Transverse colon (tissue), 4 donors: ENCODE measurements at places on chromosomes 6 and 20. TPM values are rescaled to one million over a fixed set of nuclear protein-coding genes. Genes with fewer than 3 reads are reported as not detected.
A peak's percentile ranks its signal among the peaks of the same experiment; 100 is the strongest.

GRCh38 chr6:12545619-12546409 is 170.8 kb upstream of the PHACTR1 start:
- DNase-seq = no peak

Gene WFDC10B
- total RNA-seq = not detected

Gene SLC17A3
- not detected for total RNA-seq

Gene SEMG1
- total RNA-seq = not detected

DNA sequence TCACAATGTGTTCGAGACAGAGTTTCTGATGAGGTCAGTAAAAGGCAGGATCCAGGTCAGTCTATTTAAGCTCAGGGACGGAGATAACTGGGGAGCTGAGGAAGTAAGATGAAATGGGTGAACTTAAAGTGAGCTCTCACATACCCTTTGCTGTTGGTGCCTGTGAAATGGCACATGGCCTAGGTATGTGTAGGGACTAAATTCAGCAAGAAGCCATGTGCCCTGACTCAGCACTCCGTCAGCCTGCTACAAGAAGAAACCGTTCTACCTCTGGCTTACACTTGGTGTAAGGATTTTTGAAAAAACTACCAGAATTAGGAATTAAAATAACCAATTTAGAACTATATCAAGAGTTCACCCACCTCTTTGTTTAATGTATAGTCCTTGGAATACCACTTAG is 41.1 kb upstream of the TRDN start:
- DNase-seq = no peak

Gene FAM83C
- 0.14 TPM for total RNA-seq

Gene AHCY
- total RNA-seq = 71.4 TPM

DNA sequence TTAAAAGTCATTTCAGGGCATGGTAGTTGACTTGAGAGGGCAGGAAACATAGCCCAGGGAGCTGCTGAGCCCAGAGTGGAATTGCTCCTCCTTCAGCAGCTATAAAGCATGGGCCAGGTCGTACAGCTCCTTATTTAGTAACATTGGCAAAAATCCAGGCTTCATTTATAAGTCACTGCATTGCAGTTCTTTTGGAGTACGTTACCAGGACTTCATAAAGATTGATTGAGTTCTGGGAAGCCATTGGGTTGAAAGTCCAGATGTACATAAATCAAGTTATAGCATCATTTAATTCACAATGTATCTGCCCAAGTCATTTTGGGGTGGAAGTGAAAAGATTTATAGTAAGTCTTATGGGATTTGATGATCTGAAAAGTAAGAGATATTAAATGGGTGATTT is 53.0 kb upstream of the ANKEF1 start:
- DNase-seq = peak; percentile 47

- no peak for DNase-seq
Observed at GRCh38 chr20:2518558-2518957, 9.8 kb upstream of the ZNF343 start.

GRCh38 chr6:97445407-97445806 is 162.4 kb upstream of the MMS22L start:
- no peak for DNase-seq

- no peak for DNase-seq
Observed at GRCh38 chr6:12148317-12148801, 136.2 kb downstream of the HIVEP1 start.

DNA sequence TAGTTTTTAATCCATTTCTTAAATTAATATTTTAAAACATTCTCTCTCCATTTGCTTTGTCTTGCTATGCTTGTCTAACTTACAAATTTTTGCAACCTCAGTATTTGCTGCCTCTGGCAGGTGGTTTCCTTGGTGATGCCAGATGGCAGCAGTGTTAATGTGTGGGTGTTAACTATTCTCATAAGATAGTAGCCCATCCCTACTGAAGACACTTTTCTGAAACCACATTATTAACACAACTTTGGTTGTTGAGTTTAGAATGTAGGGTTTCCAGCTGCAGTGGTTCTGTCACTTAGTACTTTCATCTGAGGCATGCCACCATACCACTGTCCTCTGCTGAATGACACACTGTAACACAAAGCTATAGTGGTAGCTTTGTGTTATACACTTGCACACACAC is 75.1 kb downstream of the MYO6 start:
- no peak for DNase-seq

DNA sequence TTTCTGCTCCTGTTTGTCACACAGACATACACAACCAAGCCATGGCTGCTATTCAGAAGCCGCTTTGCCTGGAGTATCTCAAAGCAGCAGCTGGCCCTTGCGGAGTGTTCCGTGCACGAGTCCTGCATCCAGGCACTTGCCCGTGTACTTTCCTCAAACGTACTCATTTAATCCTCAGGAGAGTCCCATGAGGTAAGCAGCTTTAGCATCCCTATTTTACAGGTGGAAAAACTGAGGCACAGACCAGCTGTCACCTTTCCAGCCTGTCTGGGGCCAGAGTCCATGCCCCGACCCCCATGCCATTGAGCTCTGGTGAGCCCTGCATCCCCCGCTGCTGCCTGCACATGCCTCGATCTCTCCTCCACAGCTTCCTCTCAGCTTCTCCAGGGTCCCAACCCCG is 130.0 kb downstream of the ERMARD start:
- DNase-seq = no peak

GRCh38 chr6:161429921-161430490 is 156.1 kb upstream of the AGPAT4 start:
- no peak for DNase-seq

GRCh38 chr6:9620263-9620662 is 794.6 kb downstream of the TFAP2A start:
- DNase-seq = no peak

DNA sequence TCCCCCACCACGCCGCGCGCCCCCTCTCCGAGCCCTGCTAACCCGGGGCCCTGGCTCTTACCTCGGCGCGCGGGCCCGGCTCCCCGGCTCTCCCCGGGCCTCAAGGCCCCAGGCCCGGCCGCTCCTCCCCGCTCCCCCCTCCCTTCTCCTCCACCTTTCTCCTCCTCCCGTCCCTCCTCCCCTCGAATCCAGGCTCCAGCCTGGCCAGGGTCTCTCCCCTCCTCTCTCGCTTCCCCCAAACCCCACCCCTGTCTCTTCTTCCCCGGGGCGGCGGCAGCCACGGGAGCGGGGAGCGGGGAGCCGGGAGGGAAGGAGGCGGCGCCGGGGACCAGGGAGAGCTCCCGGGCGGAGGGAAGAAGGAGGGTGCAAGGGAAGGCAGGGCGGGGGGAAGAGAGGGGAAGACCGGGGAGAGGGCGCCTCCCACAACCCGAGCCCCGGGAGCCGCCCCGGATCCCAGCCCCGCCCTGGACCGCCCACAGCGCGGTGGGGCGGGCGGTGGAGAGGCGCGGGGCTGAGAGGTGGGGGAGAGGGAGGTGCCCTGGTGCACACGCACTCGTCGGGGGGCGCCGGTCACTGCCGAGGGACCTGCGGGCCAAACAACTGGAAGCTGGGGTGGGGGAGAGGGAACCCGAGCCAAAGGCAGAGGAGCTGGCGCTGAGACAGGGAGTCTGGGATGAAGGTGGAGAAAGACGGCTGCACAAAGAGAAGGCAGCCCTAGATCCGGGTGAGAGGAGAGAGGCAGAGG is at the start of gene GABBR1:
TSS of gene GABBR1 (minus strand) at position 395 of the 745 bp plus-strand sequence. CDS start 798 bp downstream, outside the sequence.
- DNase-seq = peak; percentile 90

GRCh38 chr20:48705240-48706115 is 122.3 kb downstream of the PREX1 start:
- no peak for DNase-seq

GRCh38 chr6:131532580-131533039 is 40.4 kb upstream of the ARG1 start:
- DNase-seq = no peak

DNA sequence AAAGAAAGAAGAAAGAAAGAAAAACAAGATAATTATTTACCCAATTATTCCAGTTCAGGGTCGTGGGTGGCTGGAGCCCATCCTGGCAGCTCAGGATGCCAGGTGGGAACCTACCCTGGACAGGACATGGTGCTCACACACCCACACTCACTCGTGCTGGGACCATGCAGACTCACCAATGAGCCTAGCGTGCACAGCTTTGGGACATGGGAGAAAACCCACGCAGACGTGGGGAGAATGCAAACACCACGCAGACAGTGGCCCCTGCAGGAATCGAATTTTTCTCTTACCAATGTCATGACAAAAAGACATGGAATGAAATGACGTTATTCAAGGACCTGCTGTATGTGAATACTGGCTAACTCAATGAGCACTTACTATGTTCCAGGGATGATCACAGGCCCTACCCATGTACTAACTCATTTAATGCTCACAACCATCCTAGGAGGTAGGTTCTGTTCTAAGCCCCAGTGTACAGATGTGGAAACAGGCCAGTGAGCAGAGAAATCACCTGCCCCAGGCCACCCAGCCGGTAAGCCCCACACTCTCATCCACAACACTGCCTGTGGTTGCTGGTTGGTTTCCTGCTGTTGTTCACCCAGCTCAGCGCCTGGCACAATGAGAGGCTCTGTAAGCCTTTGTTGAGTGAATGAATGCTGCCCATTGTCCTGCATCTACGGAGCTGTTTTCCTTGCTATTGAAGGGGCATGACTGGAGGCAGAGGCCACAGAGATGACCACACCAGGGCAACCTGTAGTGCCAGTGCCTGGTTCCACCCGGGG is 6.8 kb upstream of the PI16 start:
- no peak for DNase-seq

Gene CALHM6
- total RNA-seq = 3.3 TPM

GRCh38 chr6:99114769-99115406 is 167.1 kb upstream of the FBXL4 start:
- DNase-seq = no peak

DNA sequence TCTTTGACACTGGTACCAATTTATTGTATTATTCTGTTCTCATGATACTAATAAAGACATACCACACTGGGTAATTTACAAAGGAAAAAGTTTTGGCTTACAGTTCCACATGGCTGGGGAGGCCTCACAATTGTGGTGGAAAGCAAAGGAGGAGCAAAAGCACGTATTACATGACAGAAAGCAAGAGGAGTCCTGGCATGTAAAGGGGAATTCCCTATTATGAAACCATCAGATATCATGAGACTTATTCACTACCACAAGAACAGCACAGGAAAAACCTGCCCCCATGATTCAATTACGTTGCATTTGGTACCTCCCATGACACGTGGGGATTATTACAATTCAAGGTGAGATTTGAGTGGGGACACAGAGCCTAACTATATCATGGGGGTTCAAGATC is 43.4 kb downstream of the SLC22A2 start:
- DNase-seq = no peak

Gene PPP1R3D
- 6.0 TPM for total RNA-seq

Gene OR2J3
- not detected for total RNA-seq

DNA sequence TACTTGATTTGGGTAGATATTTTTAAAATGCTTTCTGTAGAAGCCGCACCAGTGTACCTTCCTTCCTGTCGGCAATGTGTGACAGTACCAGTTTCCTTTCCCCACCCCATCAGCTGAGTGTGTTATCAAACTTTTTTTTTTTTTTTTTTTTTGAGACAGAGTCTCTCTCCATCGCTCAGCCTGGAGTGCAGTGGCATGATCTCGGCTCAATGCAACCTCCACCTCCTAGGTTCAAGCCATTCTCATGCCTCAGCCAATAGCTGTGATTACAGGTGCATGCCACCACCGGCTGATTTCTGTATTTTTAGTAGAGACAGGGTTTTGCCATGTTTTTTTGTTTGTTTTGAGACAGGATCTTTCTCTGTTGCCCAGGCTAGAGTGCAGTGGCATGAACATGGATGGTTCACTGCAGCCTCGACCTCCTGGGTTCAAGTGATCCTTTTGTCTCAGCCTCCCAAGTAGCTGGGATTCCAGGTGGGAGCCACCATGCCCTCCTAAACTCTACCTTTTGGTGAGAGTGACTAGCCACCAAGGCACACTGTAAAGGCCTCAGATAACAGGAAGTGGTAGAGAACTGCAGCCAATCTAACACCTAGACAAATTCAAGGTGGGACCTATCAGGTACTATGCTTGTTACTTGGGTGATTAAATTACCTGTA is 26.5 kb upstream of the ZBTB22 start:
- no peak for DNase-seq

- no peak for DNase-seq
Observed at GRCh38 chr6:149231778-149232177, 85.7 kb upstream of the TAB2 start.

DNA sequence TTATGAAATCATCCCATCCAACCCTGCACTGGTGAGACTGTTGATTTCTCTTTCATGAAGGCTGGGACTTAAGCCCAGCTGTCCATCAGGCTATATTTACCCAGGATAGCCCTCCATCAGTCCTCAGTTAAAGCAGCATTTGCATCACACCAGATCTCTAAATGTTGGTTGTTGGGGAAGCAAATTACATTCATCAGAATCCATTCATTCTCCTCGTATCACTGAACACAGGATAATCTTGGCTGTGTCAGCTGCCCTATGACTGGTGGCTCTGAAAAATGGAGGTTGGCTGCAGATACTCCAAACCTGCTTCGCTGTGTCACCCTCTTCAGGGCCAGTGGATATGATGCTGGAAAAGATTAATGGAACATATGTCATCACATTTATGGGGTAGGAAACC is 718.3 kb downstream of the KIF16B start:
- no peak for DNase-seq

GRCh38 chr6:109491207-109491938 is 8.4 kb upstream of the ZBTB24 start:
- DNase-seq = no peak

DNA sequence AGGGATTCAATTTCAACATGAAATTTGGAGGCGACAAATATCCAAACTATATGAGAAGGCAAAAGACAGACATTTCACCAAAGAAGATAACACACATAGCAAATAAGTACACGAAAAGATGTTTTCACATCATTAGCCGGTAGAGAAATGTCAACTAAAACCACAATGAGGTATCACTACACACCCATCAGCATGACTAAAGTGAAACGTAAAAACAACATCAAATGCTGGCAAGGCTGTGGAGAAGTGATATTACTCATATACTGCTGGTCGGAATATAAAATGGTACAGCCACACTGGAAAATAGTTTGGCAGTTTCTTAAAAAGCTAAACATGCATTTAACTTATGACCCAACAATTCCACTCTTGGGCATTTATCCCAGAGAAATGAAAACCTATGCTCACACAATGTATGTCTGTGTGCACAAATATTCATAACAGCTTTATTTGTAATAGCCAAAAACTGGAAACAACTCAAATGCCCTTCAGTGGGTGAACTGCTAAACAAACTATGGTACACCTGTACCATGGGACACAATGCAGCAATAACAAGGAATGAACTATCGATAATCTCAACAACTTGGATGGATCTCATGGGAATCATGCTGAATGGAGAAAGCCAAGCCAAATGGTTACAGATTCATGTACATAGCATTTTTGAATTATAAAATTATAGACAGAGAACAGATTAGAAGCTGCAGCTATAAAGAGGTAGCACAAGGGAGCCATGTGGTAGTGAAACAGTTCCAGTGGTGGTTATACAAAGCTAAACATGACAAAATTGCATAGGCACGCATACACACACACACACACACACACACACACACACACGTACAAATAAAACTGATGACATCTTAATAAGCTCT is 8.6 kb downstream of the ADAT2 start:
- no peak for DNase-seq

DNA sequence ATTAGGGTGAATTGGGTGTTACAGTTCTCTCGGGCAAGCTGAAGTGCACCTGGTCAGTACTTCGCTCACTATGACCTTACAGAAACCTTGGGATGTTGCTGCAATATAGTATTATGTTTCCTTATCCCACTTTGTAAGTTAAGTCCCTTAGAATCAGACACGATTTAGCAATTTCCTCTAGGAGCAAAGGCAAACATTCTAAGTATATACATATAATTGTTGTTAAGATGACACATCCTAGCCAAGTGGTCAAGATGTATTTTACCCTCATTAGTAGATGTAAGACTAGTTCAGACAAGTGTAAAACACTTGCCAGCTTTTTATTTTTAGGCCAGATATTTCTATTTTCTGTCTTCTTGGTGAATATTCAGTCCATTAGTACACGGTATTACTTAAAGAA is 31.1 kb upstream of the RGS17 start:
- DNase-seq = no peak

Gene ENPP5
- total RNA-seq = 5.5 TPM

Gene BTN3A1
- 18.7 TPM for total RNA-seq
